ENCODE measurements at places on chromosomes 6 and 20. TPM values are rescaled to one million over a fixed set of nuclear protein-coding genes. Genes with fewer than 3 reads are reported as not detected.

Gene IMPG1
- not detected for total RNA-seq

Gene EYS
- total RNA-seq: not detected

Gene HCK
- 2.2 TPM for total RNA-seq

Gene TRERF1
- 12.9 TPM for total RNA-seq

Gene PPP1R16B
- total RNA-seq: 45.4 TPM

Gene RSPH4A
- not detected for total RNA-seq

Gene PLA2G7
- not detected for total RNA-seq

Gene C6orf120
- total RNA-seq: 19.0 TPM

Gene MTCH1
- 72.5 TPM for total RNA-seq

Gene RIPPLY2
- not detected for total RNA-seq

Gene RAET1G
- not detected for total RNA-seq

Gene BLOC1S5
- total RNA-seq: 25.7 TPM

Gene KAT14
- total RNA-seq: 18.8 TPM

Gene MYMX
- total RNA-seq: not detected

Gene PSMB1
- 193 TPM for total RNA-seq

Gene MEI4
- total RNA-seq: not detected

Gene TMEM217
- total RNA-seq: 0.34 TPM
